ENCODE measurements at places on chromosomes 1 and 21. TPM values are rescaled to one million over a fixed set of nuclear protein-coding genes. Genes with fewer than 3 reads are reported as not detected.

DNA sequence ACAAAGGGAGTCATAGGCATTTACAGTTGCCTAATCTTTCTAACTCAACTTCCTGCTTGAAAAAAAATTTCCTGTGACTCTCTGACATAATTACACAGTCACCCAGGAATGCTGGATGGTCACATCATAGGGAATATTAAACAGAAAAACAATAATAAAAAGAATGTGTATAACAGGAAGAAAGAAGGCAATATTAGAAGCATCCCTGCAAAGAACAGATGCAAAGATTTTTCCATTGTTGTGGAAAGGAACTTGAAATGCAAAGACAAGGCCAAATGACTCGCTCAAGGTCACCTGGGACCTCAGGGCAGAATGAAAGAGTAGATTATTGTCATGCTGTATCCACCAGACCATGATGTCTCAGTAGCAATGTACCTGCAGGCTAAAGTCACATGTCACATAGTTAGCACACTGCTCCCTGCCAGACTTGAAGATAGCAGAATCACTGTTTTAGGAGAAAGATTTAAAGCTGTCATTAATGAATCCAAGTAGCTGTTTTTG, 184.3 kb downstream of the CYYR1 start:
- DNase-seq: no peak

DNA sequence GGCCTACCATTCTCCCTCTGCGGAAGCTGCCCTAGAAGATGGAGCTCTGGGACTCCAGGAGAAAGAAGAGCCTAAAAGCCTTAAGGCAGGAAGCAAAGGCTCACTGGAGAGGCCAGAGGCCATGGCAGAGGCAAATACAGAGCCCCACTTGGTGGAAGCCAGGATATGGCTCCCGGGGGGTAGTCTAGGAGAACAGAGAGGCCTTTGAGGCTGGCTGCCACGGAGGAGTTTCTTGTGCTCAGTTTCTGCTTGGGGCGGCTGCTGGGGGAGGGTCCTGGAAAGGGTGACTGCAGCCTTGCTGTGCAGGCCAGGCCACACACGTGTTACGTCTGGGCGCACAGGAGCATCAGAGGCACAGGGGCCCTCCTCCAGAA, 5.4 kb downstream of the CC2D1B start:
- no peak for DNase-seq

DNA sequence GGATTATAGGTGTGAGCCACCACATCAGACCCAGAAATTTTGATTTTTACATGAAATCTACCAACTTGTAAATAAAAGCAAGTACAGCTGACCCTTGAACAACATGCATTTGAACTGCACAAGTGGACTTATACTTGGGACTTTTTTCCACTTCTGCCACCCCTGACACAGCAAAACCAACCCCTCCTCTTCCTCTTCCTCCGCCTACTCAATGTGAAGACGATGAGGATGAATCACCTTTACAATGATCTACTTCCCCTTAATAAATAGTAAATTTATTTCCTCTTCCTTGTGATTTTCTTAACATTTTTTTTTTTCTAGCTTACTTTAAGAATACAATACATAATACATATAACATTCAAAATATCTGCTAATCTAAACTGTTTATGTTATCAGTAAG, 17.5 kb upstream of the YRDC start:
- DNase-seq: no peak

- no peak for DNase-seq
These were observed 685.2 kb upstream of the NCAM2 start for GRCh38 chr21:20313013-20313412.

DNA sequence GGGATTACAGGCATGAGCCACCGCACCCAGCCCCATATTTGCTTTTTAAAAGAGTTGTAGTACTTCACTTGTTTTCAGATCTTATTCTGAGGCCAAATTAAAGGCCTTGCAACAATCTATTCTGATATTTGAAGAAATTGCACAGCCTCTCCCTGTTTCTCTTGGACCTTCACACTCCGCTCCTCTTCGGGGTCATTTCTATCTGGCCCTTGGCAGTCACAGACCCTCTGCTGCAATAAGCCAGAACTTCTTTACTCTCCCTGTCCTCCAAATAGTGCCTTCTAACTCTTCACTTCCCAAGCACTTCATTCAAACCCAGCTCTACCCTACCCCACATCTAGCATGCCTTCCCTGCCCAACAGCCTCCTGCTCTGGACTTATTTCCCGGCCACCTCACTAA, 110.7 kb downstream of the LAMC2 start:
- DNase-seq: no peak

- no peak for DNase-seq
These were observed 605.3 kb upstream of the NR5A2 start for GRCh38 chr1:199422206-199422605.

TIE1 gene
- 0.24 TPM for total RNA-seq

- no peak for DNase-seq
These were observed 15.7 kb upstream of the IFNAR2 start for GRCh38 chr21:33214056-33214455.

DNA sequence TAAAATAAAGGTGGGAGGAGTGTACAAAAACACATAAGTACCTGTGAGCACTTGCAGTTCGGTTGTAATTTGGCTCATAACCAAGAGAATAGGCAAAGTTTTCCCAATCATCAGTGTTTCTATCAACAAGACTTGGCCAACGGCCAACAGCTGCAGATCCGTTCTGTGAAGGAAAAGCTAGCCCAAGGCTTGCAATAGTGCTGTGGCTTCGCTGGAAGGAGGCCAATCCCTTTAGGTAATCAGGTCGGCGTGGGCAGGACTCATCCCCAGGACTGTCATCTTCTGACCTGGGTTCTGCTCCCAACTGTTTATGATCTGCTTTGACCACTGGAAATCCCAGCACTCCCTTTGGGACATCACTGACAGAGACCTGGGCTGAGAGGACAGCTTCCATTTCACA, 107.8 kb downstream of the LYST start:
- DNase-seq: no peak

DNA sequence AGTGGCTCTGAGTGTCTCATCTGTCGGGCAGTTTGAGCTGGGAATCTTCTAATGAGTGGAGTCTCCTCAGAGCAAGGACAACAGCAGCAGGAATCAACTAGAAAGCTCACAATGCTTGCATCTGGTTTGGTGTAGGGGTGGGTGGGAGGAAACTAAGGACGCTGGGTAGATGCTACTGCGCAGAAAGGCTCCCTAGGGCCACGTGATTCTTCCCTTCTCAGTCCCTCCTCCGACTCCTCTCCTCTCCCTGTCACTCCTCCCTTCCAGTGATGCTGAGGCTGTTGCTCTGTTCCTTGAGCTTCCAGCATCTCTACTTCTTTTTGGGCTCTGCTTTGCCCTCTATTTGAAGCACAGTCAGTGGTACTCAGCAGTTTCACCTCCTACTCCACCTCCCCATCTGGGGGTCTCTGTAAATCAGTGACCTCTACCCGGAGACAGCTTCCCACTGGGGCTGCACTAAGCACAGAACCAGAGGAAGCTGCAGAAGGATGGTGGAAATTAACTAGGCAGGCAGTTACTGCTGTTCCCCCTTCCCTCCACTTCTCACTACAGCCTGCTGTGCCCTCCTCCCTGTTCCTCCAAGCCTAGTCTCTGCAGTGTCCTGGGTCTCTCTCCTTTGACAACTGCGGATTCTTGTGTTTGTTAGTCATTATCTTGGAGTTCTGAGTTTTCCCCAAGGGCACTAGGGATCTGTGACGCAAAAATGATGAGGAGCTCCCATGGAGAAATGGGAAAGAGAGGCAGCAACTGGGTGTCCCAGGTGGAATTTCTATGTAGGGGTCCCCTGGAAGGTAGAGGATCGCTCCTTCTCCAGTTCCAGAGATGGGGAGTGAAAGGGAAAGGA, 5.8 kb downstream of the LINGO4 start:
- DNase-seq: no peak

- no peak for DNase-seq
These were observed 20.6 kb downstream of the SCAF4 start for GRCh38 chr21:31711326-31711725.

DNA sequence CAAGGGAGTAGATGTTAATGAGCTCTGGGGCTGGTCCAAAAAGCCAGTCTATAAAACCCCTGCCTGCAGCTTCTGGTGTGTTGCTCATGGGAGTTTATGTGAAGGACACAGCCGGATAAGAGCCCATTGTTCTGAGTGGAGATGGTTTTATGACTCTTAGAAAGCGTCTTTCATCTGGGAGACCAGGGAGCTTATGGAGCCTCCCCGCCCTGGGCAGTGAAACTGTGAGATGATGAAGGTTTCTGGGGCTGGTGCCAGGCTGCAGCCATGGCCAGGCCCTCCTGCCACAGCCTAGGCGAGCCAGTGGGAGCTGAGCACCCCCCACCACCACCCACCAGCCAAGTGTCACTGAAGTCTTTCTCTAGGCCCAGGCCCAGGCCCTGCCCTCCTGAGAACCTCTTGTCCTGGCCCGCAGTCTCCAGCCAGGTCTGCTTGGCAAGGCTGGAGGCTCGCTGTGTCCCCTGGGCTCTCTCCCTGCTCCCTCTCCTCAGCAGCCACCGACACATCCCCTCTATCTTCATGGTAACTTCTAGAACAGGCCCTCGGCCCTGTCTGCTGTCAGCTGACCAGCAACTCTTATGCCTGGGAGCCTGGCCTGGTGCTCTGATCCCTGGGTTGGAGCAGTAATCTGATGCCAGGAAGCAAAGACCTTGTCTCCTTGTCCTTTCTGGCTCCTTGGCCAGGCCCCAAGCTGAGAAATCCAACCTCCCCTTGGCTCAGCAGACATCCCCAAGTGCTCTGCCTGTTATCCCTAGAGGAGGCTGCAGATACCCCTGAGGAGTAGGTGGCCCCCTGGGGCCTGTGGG, 7.6 kb upstream of the ARHGEF10L start:
- no peak for DNase-seq

CELA2B gene
- not detected for total RNA-seq

PRELP gene
- 0.03 TPM for total RNA-seq

SPRR2G gene
- not detected for total RNA-seq
